ENCODE measurements at places on chromosomes 2 and 18. TPM values are rescaled to one million over a fixed set of nuclear protein-coding genes. Genes with fewer than 3 reads are reported as not detected.

GRCh38 chr2:61677942-61678341, 139.8 kb upstream of the XPO1 start:
- DNase-seq: no peak

DNA sequence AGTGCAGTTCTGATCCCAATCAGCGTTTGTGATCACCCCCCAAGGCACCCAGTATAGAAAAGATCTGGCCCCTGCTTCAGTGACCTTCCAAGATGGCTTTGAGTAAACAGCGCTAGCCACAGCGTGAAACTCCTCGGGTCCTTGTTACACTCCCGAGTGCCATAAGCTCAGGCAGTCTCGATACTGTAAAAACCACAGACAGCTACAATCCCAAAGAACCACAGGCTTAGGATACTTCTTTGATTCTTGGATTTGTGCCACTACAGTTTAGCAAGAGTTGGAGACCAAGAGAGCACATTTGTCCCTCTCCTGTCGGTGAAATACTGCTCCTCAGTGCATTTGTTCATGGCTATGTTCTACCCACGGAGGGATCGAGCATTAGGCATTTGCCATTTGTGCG, 352.5 kb upstream of the ZNF521 start:
- no peak for DNase-seq

GRCh38 chr18:44838971-44839666, 158.4 kb downstream of the SETBP1 start:
- DNase-seq: peak; percentile 53

The LYPD6B gene
- 1.9 TPM for total RNA-seq

The CNRIP1 gene
- 11.6 TPM for total RNA-seq

The GTF3C2 gene
- total RNA-seq: 82.2 TPM

- DNase-seq: no peak
Observed at GRCh38 chr2:112136096-112136495, 2.1 kb upstream of the FBLN7 start.

The COPS7B gene
- 37.6 TPM for total RNA-seq

The MYO7B gene
- total RNA-seq: 37.8 TPM

The LINC00305 gene
- not detected for total RNA-seq

GRCh38 chr18:7735626-7736175, 168.6 kb downstream of the PTPRM start:
- DNase-seq: no peak

- peak; percentile 55 for DNase-seq
Observed at GRCh38 chr18:57446322-57446721, 11.1 kb downstream of the ONECUT2 start.

DNA sequence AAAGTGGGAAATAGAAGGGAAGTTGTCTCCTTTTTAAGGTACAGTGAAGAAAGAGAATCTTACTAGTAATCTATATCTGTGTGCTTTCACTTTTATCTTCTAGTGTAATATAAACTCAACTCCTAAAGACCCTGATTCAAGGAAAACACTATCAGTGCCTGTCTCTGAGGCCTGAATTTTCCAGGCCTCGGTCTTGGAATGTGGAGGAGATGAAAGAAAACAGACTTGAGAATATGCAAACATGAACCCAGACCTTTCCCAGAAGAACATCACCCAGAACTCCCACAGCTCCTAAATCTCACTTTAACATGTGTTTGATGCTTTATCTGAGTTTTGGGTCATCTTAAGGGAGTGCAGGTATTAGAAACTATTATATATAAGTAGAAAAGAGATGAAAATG, 51.8 kb downstream of the EPB41L5 start:
- DNase-seq: no peak

DNA sequence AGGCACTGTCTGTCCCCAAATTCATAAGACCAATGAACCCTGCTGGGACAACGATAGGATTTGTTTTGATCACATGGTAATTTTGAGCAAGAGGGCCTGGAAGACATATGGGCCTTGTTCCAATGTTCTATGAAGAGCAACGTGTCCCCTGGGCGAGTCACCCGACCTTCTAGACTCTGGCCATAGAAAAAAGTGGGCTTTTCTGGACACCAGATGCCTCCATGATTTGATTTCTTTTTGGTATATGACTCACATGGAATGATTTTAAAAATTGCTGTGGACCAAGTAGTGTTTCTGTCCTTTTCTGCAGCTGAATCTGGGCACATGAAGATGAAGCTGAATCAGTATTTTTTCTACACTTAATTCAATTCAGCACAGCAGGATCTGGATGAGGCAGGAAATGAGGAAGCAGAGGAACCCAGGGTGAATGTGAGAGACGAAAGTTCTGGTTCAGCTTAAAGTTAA, 104.9 kb downstream of the CDC42EP3 start:
- DNase-seq: no peak

The GALNT5 gene
- total RNA-seq: not detected

The CYRIA gene
- not detected for total RNA-seq

GRCh38 chr2:7555260-7555659, 638.0 kb downstream of the RNF144A start:
- DNase-seq: no peak

- DNase-seq: peak; percentile 69
Observed at GRCh38 chr2:160279813-160280465, 79.9 kb upstream of the ITGB6 start.

DNA sequence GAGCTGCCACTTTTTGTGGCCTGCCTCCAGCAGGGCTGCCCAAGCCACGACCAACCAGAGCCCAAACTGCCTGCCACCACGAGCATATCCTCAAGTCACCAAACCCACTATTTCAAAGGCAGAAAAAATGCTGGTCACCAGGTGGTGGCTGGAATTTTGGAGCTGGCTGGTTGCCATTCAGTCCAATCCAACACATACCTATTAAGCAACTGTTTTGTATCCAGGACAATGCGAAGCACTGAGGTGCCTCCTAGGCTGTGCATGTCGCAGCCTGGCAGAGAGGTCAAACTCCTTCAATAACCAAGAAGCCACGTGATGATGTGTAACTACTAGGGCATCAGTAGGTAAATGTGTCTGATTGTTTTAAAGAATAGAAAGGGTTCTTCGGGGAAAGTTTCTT, 108.3 kb upstream of the PPP1CB start:
- DNase-seq: peak; percentile 81

DNA sequence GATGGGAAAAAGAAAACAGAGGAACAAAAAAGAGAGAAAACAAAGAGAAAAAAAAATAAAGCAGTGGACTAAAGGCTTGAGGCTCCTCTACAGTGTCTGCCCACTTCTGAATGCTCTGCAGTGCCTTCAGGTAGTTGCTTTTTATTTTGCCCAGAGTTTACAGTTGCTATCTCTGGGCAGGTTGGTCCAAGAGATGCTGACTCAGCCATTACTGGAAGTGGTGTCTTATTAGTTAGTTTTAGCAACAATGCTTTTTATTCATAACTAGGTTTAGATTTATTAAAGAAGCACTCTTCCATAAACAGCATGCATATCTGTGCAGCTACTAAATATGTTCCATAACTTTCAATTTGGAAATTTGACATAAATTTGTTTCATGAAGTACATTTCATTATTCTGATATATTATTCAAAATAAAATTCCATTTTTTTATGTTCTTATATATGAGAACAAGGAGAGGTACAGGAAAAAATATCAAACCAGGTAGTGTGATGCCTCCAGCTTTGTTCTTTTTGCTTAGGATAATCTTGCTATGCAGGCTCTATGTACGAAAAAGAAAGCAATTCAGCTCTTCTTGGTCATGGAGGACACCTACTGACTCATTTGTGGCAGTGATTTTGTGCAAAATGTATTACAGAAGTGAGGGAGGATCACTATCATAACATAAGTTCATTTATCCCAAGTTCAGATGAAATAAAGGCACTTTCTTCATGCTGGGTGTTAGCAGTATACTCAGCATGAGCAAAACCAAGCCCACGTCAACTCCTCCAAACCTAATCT, 69.5 kb downstream of the RPIA start:
- DNase-seq: no peak

GRCh38 chr18:56647951-56648893, 2.9 kb upstream of the WDR7 start:
- no peak for DNase-seq

- no peak for DNase-seq
Observed at GRCh38 chr2:109211315-109211714, 82.3 kb downstream of the SH3RF3 start.

The RNF125 gene
- total RNA-seq: 1.1 TPM

The CIB4 gene
- total RNA-seq: not detected

GRCh38 chr2:95314598-95314963, 17.4 kb downstream of the KCNIP3 start:
- no peak for DNase-seq

The MATN3 gene
- total RNA-seq: 1.6 TPM

The HOXD9 gene
- not detected for total RNA-seq
